ENCODE measurements at places on chromosomes 4 and X. TPM values are rescaled to one million over a fixed set of nuclear protein-coding genes. Genes with fewer than 3 reads are reported as not detected.

OPN1MW2 gene
- not detected for total RNA-seq

ARR3 gene
- not detected for total RNA-seq

IL2 gene
- 0.60 TPM for total RNA-seq

PI4K2B gene
- 32.5 TPM for total RNA-seq

HSPA4L gene
- 0.30 TPM for total RNA-seq

SLC2A9 gene
- total RNA-seq, result 0.98 TPM

TMPRSS11A gene
- not detected for total RNA-seq

F11 gene
- total RNA-seq, result not detected

AKAP14 gene
- not detected for total RNA-seq

CSAG3 gene
- total RNA-seq, result not detected

DCLK2 gene
- not detected for total RNA-seq

ALPK1 gene
- 15.4 TPM for total RNA-seq

ADGRG4 gene
- not detected for total RNA-seq

BMX gene
- not detected for total RNA-seq

MAPK10 gene
- total RNA-seq, result not detected

LONRF3 gene
- 1.1 TPM for total RNA-seq

MAGEA2 gene
- total RNA-seq, result not detected

COQ2 gene
- 13.1 TPM for total RNA-seq

AMOT gene
- total RNA-seq, result 0.34 TPM

MAGEA4 gene
- total RNA-seq, result not detected

TKTL2 gene
- not detected for total RNA-seq

ADH1C gene
- not detected for total RNA-seq

DCHS2 gene
- not detected for total RNA-seq

RAB39B gene
- total RNA-seq, result 7.8 TPM

NWD2 gene
- total RNA-seq, result not detected

HS6ST2 gene
- total RNA-seq, result 0.13 TPM

KLHL2 gene
- 46.1 TPM for total RNA-seq

INPP4B gene
- total RNA-seq, result 77.3 TPM

NXF3 gene
- not detected for total RNA-seq

AWAT2 gene
- total RNA-seq, result not detected
